ENCODE measurements at places on chromosomes 1 and 21.

DNA sequence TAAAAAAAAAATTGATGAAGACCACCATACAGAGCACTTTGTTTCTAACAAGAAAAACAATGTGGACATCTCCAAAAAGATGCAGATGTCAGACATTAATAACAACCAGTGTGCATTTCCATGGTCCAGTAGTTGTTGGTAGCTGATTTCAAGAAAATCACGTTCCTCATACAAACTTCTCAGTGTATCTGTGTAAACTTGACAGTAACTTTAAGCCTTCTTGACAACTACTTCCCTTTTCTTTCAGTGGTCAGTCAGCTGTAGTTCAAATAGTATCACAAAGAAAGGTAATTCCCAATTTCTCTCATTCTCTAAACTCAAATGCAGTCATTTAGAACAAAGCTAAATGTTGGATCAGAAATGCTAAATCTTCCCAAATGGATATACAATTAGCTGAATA lies 879.9 kb downstream of the AMY1C start:
- DNase-seq: no peak

- no peak for DNase-seq
Observed at GRCh38 chr21:39715804-39716397, 29.1 kb upstream of the IGSF5 start.

DNA sequence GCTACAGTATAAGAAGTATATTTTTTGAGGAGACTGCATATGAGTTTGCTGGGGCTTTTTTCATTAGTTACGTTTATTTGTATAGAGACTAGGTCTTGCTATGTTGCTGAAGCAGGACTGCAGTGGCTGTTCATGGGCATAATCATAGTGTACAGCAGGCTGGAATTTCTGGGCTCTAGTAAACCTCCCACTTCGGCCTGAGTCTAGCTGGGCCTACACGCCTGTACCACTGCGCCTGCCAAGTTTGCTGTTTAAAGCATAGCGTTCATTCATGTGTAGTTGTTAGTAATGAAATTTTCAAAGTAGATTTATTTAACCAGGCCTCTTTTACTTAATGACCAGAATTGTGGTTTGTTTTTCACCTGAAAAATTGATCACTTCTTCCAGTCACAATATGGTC lies 33.8 kb downstream of the HS2ST1 start:
- DNase-seq: no peak

GRCh38 chr1:36076979-36077573 lies 6.8 kb upstream of the TEKT2 start:
- peak; percentile 34 for DNase-seq

- no peak for DNase-seq
Observed at GRCh38 chr1:180929389-180929788, 16.7 kb downstream of the KIAA1614 start.

All from esophagus muscularis mucosa (tissue), 4 donors.